ENCODE measurements at places on chromosomes 1 and 21. TPM values are rescaled to one million over a fixed set of nuclear protein-coding genes. Genes with fewer than 3 reads are reported as not detected.

DNA sequence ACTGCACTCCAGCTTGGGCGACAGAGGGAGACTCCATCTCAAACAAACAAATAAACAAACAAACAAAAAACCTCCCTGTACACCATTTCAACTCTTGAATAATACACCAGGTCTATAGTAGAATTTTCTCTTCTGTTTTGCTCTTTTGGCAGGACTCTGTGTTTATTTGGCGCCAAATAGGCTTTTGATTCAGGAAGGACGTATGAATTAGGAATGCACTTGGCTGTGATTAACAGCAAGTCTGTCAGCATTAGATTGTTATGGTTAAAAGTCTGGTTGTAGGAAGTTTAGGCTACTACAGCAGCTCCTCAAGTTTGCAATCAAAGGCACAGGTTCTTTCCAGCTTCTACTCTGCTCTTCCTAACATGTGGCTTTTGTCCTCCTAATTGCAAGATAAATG lies 113.8 kb upstream of the KCNK1 start:
- no peak for DNase-seq

DNA sequence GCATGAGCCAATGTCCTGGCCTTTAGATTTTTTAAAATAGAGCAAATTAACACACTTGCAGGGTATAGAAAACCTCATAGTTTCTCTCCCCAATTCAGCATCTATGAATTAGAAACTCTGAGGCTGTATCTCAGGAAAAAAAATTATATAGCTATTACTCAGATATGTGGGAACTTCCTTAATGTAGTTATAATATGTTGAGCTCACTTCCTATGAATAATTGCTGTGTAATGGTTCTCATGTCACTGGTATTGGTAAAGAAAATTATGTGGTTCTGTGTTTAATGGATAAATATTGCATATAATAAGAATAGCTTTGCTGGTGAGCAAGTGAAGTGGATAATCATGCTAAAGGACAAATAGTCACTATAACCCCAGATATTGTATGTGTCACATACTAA lies 2019.8 kb downstream of the NCAM2 start:
- no peak for DNase-seq

DNA sequence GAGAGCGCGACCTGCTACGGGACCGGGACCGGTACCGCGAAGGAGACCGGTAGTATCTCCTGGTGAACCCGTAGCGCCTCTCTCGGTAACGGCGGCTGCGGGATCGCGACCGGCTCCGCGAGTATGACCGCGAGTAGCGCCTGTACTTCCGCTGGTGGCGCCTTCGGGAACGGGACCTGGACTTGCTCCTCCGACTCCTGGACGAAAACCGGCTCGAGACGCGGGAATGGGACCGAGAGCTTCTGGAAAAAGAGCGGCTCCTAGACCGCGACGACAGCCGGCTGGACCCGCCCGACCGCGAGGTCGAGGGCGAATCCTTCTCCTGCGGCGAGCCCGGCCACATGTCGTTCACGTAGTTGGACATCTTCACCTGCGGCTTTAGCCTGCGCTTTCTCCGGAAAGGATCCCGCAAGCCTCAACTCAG lies 642 bp downstream of the RSRP1 start:
- no peak for DNase-seq

HUNK gene
- total RNA-seq: 4.0 TPM

- DNase-seq: no peak
Observed at GRCh38 chr1:189500778-189501177, 976.9 kb downstream of the BRINP3 start.

DNA sequence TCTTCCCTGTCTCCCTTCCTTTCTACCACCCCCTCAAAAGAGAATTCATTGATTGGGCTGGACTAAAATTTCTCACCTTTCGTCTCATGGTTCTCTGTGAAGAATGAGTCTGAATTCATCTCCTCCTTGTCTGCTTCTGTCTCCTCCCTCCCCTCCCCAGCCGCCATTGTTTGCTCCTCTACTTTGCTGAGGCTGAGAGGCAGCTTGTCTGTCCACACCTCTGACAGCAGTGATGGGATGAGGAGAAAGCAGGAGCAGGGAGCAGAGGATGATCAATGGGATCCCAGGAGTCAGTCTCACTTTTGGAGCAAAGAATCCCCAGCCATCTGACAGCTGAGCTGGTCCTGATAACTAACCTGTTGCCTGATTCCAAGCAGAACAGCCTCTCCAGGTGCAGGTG lies 2.5 kb downstream of the ILDR2 start:
- no peak for DNase-seq

DNA sequence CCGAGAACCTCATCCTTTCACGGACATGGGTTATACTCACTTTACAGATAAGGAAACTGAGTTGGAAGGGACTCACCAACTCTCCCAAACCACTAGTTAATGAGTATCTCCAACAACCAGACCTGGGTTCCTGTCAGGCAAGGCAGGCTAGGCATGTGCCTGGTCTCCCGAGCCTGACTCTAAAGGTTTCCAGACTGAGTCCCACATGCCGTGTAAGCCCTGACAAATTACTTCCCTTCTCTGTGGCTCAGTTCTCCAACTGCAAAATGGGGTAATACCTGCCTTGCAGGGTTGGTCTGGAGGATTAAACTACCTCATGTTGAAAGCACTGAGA lies 34.3 kb downstream of the SSBP3 start:
- peak; percentile 27 for DNase-seq

- DNase-seq: peak; percentile 33
Observed at GRCh38 chr21:45482899-45483821, 59.1 kb downstream of the SLC19A1 start.

GRCh38 chr1:32205401-32206370 lies at the start of gene IQCC:
IQCC (plus strand) TSS chr1:32205671; CDS start chr1:32205682, 11 bp downstream.
- DNase-seq: peak; percentile 85

DNA sequence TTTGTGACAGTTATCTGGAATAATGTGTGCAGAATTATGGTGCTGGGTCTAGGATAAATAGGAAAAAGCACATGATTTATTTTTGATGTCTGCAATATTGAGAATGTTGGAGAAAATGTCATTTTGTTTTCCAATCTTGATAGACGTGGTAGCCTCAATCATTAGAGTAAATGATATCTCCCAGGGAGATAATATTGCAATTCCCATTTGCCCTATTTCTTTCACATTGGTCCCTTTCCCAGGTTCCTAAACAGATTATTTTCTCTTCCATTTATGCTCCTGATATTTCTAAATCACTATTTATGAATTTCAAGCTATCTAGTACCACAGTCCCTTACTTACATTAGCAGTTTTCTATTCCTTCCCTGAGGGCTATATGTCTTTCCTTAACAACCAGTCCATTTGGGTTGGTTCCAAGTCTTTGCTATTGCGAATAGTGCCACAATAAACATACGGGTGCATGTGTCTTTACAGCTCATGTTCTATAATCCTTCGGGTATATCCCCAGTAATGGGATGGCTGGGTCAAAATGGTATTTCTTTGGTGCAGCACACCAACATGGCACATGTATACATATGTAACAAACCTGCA lies 447.3 kb downstream of the PLA2G4A start:
- DNase-seq: no peak

DNA sequence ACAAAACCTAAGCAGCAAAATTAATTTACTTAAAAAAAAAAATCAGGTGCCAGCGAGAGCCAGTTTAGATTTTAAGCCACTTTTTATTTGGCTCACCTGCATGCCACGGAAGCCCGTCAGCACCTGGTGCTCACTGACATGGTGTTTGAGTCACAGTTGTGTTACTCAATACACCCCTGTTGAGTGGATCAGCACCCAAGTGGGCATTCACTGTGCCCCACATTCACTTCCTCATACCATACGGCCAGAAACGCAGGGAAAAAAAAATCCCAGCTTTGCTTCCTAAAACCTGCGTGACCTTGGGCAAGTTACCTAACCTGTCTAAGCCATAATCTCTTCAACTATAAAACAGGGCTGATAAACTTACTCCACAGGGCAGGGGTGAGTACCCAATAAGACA lies 42.8 kb upstream of the SIM2 start:
- DNase-seq: no peak

- no peak for DNase-seq
Observed at GRCh38 chr1:34806396-34806795, 13.6 kb downstream of the GJA4 start.

OPRD1 gene
- total RNA-seq: not detected

GRCh38 chr21:26374817-26375216 lies 198.3 kb downstream of the CYYR1 start:
- DNase-seq: no peak
